ENCODE measurements at places on chromosomes 1 and 21. TPM values are rescaled to one million over a fixed set of nuclear protein-coding genes. Genes with fewer than 3 reads are reported as not detected.

FOXD2 gene
- total RNA-seq, result 0.64 TPM

VASH2 gene
- total RNA-seq, result not detected

GJA9 gene
- total RNA-seq, result not detected

SYNC gene
- not detected for total RNA-seq

HAO2 gene
- not detected for total RNA-seq

PLA2G2D gene
- not detected for total RNA-seq

MAP1LC3C gene
- not detected for total RNA-seq

MFSD2A gene
- total RNA-seq, result 0.42 TPM

ZMYND12 gene
- 1.3 TPM for total RNA-seq

ALPL gene
- not detected for total RNA-seq

PGBD5 gene
- not detected for total RNA-seq

PROK1 gene
- not detected for total RNA-seq

THEM5 gene
- total RNA-seq, result not detected

KDF1 gene
- 2.2 TPM for total RNA-seq

VCAM1 gene
- total RNA-seq, result not detected

PRR9 gene
- not detected for total RNA-seq

CLDN8 gene
- total RNA-seq, result not detected

DMRTB1 gene
- not detected for total RNA-seq

BRWD1 gene
- total RNA-seq, result 99.0 TPM

C1orf185 gene
- total RNA-seq, result not detected

LRRC52 gene
- not detected for total RNA-seq

RSPH1 gene
- not detected for total RNA-seq

EPHX1 gene
- 2.1 TPM for total RNA-seq

RYR2 gene
- not detected for total RNA-seq

MYOM3 gene
- total RNA-seq, result not detected

CCDC28B gene
- total RNA-seq, result 4.2 TPM

RIPK4 gene
- total RNA-seq, result 0.26 TPM

OR10Z1 gene
- total RNA-seq, result not detected

PDC gene
- not detected for total RNA-seq
